ENCODE measurements at places on chromosomes 6 and 20.

GRCh38 chr6:3269281-3269975, 10.7 kb downstream of the PSMG4 start:
- DNase-seq = no peak

DNA sequence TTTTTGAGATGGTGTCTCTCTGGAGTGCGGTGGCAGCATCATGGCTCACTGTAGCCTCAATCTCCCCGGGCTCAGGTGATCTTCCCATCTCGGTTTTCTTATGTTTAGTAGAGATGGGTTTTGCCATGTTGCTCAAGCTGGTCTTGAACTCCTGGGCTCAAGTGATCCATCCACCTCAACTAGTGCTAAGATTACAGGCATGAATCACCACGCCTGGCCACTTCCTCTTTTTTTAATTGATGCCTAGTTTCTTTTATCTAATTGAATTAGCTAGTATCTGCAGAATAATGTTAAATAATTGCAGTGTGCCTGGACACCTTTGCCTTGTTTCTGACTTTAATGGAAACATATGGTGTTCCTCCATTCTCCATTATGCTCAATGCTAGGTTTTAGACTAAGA, 38.4 kb upstream of the SLC22A16 start:
- no peak for DNase-seq

DNA sequence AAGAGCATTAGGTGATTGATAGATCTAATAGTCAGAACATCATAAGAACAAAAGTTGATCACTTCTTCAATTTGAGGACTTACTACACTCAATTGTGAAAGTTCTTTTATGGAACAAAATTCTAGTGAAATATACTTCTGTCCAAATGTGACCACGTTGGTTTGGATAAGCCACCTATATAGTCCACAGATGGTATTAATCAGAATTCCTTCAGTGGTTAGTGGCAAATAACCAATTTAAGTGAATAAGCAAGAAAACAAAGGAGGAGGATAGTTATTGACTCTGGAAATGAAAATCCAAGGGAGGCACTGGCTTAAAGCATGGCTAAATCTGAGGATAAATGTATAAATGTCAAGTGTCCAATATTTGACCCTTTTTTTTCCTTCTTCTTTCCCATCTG, 268.5 kb upstream of the MARCKS start:
- no peak for DNase-seq

DNA sequence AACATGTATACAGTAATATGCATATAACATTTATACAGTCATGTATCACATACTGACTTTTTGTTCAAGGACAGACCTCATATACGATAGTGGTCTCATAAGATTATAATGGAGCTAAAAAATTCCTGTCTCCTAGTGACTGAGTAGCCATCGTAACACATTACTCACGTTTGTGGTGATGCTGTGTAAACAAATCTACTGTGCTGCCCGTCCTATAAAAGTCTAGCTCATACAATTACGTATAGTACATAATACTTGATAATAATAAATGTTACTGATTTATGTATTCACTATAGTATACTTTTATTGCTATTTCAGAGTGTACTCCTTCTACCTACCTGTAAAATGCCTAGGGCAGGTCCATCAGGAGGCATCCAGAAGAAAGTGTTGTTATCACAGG, 17.4 kb downstream of the SERAC1 start:
- no peak for DNase-seq

Measured in left renal cortex interstitium (tissue), 4 donors.